Neural progenitor cell (in vitro differentiated cells): ENCODE measurements at places on chromosomes 6 and 20.

- no peak for DNase-seq
Measured at GRCh38 chr20:21174516-21175239, 48.8 kb downstream of the KIZ start.

DNA sequence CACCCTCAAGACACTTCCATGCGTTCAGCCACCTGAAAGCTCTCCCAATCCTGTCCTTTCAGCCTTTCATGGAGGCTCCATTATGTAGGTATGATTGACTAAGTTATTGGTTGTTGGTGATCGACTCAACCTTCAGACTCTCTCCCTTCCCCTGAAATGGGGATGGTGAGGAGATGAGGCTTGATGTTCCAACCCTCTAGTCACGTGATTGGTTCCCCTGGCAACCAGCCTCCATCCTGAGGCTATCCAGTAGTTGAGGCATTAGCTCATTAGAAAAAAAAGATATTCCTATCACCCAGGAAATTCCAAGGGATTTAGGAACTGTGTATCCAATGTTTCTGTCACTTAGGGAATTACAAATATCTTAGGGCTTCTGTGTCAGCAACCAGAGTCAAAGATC lies 426.6 kb downstream of the PKHD1 start:
- no peak for DNase-seq

DNA sequence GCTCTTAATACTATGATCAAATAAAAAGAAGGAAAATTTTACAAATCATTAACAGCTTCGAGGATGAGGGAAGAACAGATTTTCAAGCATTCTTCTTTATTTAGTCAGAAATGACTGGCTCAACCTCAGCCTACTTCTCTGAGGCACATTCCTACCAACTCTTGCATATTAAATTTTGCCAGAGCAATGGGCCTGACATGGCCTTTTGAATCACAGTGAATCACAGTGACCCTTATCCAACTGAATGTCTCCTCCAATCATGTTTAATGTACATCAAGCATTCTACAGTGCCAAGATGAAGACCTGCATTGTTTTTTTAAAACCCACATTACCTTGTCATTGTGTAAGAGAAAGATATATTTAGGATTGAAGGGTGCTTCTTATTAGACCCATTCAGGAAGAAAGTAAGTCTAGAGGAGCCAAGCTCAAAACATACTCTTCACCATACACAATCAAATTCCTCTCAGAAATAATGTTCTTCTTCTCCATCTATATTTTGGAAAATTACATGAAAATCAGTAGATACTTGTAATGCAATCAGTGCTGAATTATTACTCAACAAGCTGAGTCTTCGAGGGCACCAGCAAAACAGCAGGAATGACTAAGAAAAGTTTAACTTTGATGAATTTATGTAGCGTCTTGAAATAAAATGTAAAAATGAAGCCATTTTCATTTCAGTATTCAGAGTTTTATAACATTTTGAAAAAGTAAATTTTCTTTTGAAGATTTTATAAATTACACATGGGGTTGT lies 44.1 kb upstream of the MOXD1 start:
- no peak for DNase-seq

GRCh38 chr20:47241345-47241781 lies 115.1 kb downstream of the ZMYND8 start:
- no peak for DNase-seq

- no peak for DNase-seq
Measured at GRCh38 chr6:148055419-148055818, 287.2 kb upstream of the SASH1 start.

- no peak for DNase-seq
Measured at GRCh38 chr20:63141531-63141930, 74.4 kb downstream of the YTHDF1 start.

- peak; percentile 7 for DNase-seq
Measured at GRCh38 chr6:101626269-101626668, 232.8 kb downstream of the GRIK2 start.

GRCh38 chr6:30013291-30013922 lies 47.7 kb upstream of the POLR1H start:
- DNase-seq = peak; percentile 71

GRCh38 chr20:50038169-50038568 lies 55.4 kb downstream of the SNAI1 start:
- no peak for DNase-seq

DNA sequence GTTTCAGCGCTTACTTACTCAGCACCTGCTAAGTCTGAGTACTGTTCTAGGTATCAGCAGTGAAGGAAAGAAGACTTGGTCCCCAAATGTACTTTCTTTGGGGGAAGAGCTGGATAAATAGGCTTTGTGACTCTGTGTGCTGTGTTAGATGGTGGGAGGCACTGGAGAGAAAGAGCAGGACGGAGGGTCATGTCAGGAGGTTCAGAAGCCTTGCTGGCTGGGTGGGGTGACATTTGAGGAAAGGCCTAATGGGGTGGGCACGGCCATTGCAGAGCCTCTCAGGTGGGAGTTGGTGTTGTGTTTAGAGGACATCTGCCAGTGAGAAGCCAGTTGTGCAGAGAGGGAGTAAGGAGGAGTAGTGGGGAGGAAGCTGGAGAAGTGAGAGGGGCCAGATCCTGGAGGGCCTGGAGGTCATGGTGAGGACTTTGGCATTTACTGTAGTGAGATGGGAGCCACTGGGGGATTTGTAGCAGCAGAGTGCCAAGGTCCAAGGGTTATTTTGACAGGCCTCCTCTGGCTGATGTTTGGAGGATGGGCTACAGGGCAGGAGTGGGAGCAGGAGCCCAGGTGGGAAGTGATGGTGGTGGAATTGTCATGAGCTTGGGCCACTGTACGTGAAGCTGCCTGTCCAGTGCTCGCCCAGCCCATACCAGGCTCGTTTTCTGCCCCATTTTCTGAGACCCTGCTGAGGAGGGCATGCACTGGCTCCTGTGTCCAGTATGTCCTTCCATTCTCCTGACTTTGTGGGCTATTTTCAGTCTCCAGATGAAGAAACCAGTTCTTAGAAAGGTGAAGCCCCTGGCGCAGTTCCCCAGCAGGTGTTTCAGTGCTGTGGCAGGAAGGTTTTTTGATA lies 886 bp downstream of the SDCBP2 start:
- DNase-seq = no peak

DNA sequence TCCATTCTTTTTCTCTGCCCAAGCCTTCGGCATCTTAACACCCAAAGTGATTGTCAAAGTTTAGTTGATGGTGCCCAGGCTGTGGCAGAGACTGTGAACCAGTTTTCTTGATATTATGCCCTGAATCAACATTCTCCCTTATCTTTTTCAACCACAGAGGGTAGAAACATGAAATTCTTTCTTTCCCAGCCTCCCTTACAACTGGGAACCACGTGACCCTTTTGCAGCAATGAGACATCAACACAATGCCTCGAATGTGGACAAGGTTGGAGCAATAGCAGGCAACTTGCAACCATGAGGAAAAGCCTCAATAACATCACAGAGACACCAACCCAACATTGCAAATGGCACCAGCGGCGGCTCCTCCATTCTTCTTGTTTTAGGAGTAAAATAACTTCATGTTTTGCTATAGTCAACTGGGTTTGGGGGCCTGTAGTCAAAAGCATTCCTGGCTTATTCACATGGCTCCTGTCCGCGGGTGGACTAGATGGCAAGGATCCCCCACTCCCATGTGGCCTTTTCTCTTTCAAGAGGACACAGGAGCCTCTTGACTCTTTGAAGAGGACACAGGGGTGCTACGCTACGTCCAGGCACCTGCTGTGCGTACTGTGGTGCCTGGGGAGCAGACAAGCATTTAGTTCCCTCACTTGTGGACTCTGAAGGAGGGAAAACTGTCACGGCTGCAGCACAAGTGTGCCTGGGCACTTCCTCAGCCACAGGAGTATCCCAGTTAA lies 90.5 kb downstream of the NOL4L start:
- DNase-seq = no peak

DNA sequence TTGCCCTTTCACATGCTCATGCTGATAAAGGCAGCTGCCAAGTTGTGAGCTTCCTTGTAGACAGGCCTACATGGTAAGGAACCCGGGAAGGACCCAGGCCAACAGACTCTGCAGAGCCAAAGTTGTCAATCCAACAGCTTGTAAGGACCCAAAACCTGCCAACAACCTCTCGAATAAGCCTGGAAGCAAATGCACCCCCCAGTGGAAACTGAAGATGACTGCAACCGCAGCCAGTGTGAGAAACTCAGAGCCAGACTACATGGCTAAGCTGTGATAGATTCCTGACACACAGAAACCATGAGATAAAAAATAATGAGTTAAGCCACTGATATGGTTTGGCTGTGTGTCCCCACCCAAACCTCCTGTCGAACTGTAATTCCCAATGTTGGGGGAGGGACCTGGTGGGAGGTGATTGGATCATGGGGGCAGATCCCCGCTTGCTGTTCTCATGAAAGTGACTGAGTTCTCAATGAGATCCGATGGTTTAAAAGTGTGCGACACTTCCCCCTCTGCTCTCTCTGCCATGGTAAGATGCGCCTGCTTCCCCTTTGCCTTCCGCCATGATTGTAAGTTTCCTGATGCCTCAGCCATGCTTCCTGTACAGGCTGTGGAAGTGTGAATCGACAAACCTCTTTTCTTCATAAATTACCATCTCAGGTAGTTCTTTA lies 18.8 kb upstream of the CLPSL2 start:
- peak; percentile 80 for DNase-seq

GRCh38 chr6:11607383-11607782 lies 69.8 kb downstream of the TMEM170B start:
- no peak for DNase-seq

- no peak for DNase-seq
Measured at GRCh38 chr20:61960836-61961235, 104.8 kb downstream of the TAF4 start.

GRCh38 chr20:37898233-37899104 lies 4.5 kb upstream of the VSTM2L start:
- no peak for DNase-seq

DNA sequence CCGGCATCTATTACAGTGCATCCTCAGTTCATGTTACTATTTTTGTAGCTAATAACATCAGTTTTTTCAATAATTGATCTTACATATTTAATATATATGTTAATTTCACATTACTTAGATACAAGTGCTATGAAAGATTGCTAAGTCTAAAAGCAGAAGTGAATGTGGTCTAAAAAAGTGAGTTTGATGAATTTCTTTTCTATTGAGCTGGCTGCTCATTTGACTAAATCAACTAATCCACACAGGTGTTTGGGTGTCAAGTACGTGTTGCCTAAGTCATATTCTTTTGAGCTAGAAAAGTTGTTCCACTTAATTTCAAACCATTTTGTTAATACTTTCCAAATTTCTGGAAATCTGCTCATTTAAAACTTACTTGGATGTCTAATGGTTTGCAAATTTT lies 46.6 kb upstream of the EZR start:
- no peak for DNase-seq

GRCh38 chr6:106082735-106083398 lies 3.3 kb upstream of the PRDM1 start:
- no peak for DNase-seq

DNA sequence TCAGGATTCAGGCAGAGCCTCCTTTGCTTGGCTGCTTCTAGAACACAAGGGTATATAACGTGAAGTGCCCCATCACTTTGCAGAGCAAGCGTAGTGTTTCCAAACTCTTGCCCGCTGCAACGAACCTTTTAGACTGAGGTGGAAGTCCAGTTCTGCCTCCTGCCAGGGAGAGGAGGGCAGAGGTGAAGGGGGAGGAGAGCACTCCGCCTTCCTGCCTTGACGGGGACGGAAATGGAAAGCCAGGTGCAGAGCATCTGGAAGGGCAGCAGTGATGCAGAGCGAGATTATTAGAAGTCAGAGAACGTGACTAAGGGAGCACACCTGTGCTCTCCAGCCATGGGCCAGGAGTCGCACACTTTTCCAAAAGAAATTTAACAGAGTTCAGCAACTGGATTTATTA lies 63.4 kb downstream of the RREB1 start:
- no peak for DNase-seq

- DNase-seq = no peak
Measured at GRCh38 chr20:23585808-23586734, 17.8 kb upstream of the CST9L start.

DNA sequence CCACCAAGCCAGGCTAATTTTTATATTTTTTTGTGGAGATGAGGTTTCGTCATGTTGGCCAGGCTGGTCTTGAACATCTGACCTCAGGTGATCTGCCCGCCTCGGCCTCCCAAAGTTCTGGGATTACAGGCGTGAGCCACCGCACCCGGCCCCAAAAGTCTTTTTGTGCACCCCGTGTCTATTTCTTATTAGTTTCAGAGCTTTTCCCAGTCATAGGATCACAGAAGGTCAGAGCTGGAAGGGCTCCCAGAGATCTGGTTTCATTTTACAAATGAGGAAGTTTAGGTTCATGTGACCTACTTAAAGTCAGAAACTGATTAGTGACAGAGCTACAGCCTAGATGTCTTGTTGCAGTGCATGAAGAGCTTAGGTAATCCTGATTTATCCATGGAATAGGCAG lies 1.6 kb upstream of the OGFRL1 start:
- DNase-seq = no peak

GRCh38 chr6:161038229-161039031 lies 46.9 kb downstream of the MAP3K4 start:
- DNase-seq = no peak

GRCh38 chr20:45339799-45340198 lies 8.4 kb downstream of the SDC4 start:
- DNase-seq = no peak

GRCh38 chr20:48787861-48788375 lies 39.9 kb downstream of the PREX1 start:
- DNase-seq = no peak

DNA sequence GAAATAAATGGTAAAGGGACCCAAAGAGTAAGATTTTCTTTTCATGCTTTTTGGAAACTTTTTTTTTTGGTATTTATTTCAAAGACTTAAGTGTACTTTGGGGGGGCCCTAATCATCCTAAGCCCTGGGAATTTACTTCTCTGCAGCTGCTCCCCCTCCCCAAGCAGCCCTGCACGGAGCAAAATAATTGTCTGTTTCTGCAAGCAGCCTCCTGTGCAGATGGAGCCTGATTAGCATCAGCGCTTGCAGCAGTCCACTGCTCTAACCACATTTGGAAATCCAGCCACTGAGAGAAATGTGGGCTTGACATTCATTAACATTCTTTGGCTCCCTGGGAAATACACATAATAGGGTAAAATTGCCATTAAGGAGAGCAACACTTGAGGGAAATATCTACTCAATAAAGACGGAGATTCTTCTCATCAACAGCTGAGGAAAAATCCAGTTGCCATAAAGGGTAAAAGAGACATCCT lies 309.2 kb upstream of the MAP3K7 start:
- DNase-seq = peak; percentile 31

- DNase-seq = peak; percentile 41
Measured at GRCh38 chr6:79079561-79080041, 1.5 kb upstream of the PHIP start.

- no peak for DNase-seq
Measured at GRCh38 chr6:5338177-5338960, 77.1 kb downstream of the FARS2 start.
